ENCODE measurements at places on chromosomes 1 and 21.

DNA sequence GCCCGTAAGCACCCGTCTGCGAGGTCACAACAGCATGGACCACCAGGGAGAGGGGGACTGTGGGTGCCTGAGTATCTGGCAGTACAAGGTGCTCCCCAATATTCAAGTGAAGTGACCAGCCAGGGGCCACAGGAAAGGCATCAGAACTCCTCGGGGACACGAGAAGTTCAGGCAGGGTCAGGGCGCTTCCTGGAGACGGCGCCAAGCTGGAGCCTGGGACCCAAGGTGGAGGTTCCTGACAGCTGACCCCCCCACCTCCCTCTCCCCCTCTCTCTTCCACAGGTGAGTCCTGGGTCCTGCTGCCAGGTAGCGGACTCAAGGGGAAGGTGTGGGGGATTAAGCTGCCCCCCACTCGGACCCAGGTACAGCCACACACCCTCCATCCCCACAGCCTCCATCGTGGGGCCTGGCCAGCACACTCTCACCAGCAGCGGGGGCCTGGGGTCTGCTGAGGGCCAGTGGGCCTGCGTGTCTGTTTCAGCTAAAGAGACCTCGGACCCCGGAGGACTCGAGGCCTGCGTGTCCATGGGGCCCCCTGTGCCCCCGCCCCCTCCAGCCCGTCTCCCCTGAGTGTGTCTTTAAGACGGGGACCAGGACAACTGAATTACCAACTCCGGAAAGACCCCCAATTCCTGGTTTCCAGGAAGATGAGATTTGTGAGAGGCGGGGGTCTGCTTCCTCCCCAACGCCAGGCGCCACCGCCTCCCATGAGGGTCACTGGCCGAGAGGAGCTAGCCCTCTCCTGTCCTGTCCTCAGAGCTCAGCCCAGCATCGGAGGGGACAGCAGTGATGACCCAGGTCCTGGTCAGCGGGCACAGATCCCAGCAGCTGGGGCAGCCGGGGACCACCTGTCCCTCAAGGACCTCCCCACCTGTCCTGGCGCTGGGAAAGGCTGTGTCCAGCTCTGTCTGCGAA, 6.2 kb downstream of the TNFRSF18 start:
- no peak for DNase-seq

DNA sequence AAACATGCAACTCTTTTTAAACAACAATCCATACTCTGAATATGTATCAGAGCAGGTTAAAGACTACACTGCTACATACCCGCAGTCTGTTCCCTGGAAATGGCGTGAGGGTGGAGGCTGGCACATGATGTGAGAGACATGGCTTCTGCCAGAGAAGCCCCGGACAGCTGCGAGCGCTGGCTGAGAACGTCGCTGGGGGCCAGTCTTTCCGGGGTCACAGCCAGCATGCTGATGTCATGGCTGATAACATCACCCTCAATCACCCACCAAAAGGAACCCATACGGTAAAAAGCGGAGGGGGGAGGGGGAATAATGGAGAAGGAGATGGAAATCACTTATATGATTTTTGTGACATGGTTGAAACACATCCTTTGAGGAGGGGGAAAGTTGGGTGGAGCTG, 29.1 kb downstream of the C1orf198 start:
- DNase-seq = no peak

DNA sequence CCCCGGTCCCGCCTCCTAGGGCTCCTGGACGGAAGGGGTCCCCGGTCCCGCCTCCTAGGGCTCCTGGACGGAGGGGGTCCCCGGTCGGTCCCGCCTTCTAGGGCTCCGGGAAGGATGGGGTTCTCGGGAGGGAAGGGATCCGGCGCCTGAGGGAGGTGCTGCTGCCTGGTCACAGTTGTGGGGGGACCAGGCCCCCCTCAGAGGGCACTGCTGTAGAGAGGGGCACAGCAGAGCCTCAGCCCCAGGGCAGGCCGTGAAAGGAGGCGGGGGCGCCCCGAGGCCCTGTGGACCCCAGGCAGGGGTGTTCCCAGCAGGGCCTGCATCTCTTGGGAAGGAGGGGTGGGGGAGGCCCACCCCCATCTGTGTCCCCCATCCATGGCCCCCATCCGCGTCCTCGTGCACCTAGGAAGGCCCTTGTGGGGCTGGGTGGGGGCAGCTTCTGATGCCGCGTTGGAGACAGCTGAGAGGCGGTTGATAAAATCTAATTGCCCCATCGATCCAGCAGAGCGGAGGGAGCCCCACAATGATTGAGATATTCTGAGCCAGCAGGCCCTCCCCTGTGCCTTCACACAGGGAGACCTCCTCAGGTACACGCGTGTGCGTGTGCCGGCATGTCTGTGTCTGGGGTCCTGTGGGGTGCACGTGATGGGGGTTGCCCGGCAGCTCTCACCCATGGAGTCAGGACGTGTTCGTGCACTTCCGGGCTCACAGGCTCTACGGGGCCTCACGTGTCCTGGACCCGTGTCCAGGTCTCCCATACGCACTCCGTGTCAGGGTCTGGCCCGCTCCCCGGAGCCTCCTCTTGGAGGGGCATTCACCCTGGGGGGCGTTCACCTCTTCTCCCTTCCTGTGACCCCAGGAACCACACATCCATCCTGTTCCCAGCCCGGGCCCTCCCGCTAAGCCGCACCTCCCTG, 12.9 kb downstream of the SAMD11 start:
- DNase-seq = no peak

- DNase-seq = no peak
Observed at GRCh38 chr21:43273708-43274021, 104.9 kb downstream of the CRYAA start.

DNA sequence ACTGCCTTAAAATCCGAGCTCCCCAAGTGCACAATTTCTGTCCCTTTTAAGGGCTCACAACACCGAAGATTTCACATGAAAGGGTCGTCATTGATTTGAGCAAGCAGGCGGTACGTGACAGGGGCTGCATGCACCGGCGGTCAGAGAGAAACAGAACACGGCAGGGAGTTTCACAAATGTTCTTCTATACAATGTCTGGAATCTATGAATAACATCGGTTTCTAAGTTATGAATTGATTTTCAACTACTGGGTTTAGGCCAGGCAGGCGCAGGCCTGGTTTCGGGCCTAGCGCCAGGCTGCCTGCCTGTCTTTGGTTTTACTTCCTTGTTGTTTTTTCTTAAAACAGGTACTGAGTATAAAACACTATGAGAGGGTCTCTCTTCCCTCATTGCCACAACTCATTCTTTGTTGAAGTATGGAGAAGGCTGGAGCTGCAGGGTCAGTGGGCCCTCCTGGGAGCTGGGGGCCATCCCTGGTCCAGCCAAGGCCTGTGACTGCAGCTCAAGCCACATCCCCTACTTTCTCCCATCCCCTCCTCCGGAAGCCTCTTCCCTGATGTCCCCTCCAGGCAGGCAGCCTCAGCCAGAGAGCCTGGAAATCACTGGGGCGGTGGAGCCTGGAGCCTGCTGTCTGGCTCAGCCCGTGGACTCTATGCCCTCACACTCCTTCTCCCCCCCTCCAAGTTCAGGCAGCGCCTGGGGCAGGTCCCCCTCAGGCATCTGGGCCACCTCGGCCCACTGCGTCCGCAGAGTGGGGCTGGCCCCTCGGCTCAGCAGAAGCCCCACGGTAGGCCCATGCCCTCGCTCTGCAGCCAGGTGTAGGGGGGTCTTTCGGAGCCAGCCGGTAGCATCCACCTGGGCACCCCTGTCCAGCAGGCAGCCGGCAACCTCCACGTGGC, 2.4 kb downstream of the ANKRD65 start:
- no peak for DNase-seq

DNA sequence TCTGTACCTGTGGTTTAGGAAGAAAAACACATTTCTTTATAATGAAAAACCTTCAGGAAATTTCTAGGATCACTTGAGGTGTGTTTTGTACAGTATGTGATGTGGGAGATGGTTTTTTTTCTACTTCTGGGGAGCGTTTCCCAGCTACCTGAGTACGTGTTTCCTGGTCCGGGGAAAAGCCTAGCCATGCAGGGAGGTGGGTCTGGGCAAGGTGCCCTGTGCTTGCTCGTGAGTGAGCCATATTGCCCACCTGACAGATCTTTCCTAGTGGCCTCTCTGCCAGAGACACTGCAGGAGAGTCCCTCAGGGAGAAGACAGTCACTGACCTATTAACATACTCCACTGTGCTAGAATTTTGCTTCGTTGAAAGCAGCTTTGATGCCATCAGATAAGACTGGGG, 41.3 kb downstream of the TRPM2 start:
- no peak for DNase-seq

DNA sequence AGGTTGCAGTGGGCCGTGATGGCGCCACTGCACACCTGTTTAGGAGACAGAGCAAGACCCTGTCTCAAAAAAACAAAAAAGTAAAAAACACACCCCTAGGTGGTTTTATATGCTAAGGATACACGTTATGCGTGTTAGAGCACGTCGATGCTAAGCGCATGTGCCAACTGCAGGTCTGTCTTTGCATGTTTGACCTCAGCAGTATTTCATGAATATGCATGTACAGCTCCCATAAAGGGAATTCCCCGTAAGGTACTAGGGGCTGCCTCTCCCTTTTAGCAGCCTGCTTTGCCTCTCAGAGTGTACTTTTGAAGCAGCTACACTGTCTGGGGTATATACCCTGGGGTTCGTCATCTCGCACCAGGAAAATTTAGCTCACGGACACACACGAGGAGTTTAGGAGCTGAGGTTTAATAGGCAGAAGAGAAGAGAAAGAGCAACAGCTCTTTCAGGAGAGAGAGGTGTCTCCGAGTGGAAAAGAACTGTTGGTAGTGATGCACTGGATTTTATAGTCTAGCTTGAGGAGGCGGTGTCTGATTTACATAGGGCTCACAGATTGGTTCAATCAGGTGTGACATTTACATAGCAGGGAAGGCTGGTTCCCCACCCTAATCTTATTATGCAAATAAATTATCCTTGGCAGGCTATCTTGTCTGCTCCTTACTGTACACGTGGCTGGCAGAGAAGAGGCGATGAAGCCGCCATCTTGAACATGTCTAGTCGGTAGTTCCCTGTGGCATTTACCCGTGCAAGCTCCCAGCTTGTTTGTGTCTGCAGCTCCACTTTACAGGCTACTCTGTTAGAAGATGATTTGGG, 4.2 kb upstream of the OTUD3 start:
- DNase-seq = no peak

GRCh38 chr1:201226859-201227488, 36.4 kb downstream of the IGFN1 start:
- no peak for DNase-seq

GRCh38 chr1:22105611-22106207, 37.2 kb downstream of the WNT4 start:
- no peak for DNase-seq

GRCh38 chr1:55071477-55071876, 32.1 kb downstream of the PCSK9 start:
- DNase-seq = no peak

DNA sequence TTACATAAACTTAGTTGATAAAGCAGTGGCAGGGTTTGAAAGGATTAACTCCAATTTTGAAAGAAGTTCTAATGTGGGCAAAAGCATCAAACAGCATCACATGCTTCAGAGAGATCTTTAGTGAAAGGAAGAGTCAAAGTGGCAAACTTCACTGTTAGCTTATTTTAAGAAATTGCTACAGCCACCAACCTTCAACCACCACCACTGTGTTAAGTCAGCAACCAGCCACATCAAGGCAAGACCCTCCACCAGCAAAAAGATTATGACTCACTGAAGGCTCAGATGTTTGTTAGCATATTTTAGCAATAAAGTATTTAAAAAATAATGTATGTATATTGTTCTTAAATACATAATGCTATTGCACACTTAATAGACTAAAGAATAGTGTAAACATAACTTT, 21.3 kb upstream of the MAGI3 start:
- DNase-seq = no peak

DNA sequence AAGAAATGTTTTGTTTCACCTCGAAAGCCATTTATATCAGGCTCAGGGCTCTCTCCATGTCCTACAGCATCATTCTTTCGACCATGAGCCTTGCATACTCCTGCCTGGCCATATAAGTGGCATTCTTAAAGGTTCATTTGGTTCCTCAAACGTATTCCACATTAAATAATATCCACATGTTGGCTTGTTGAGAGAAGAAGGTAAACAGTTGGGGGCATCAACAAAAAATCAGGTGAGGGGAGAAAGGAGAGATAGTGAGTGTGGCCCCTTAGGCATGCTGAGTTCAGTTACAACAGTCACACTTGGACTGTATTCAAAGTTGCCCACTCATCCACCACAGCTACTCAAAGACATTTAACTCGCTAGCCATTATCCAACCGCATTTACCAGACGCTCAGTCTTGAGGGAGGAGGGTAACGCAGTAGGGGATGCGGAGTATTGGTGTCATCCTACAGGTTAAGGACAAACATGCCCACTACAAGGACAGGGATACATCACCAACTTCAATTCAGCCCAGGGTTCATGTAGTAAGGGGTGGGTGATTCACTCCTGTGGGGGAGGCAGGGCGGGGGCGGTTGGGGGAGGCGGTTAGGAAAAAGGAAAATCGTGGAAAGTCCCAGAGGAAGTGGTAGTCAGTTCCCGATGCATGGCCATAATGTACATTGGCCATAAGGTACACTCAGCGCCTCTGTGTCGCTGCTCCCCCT, 1.4 kb downstream of the ZNF697 start:
- DNase-seq = no peak

Measured in stimulated activated CD4-positive, alpha-beta T cell treated with anti-CD3 and anti-CD28 coated beads, Interleukin-15, amount 100 ng/mL, for 1 hour (primary cell).